ENCODE measurements at places on chromosomes 2 and 18.
A peak's percentile ranks its signal among the peaks of the same experiment; 100 is the strongest.

GRCh38 chr2:920573-920972 is 30.1 kb upstream of the SNTG2 start:
- DNase-seq, result no peak

DNA sequence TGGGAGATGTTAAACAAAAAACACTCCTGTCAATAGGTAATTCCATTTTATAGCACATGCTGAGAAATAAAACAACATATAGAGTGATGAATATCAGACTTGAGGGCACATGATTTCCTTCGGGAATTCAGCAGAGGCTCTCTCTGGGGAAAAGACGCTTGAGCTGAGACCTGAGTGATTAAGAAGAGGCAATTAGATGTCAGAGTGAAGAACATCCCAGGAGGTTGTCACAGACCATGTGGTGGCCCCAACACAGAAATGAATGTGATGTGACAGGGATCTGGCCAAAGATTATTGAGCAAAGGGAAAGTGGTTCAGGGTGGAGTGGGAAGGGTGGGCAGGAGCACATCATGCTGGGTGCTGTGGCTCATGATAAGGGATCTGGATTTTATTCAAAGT is 254.7 kb downstream of the RAD51AP2 start:
- no peak for DNase-seq

DNA sequence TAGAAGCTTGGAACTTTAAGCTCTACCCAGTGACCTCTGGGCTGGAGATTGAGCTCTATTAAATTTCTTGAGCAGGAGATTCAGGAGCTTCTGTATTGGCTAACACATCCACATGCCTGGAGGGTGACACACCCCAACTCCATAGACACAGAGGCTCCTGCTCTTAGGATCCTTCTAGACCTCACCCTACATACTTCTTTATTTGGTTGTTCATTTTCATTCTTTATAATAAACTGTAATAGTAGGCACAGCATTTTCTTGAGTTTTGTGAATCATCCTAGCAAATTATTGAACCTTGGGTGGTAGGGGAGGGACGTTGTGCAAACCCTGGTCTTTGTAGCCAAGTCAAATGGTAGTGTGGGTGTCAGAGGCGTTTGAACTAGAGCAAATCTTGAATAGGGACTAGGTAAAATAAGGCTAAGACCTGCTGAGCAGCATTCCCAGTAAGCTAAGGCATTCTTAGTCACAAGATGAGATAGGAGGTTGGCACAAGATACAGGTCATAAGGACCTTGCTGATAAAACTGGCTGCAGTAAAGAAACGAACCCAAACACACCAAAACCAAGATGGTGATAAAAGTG is 323.8 kb upstream of the GALNT5 start:
- DNase-seq, result no peak

GRCh38 chr2:137693534-137693933 is 270.7 kb upstream of the HNMT start:
- DNase-seq, result no peak

DNA sequence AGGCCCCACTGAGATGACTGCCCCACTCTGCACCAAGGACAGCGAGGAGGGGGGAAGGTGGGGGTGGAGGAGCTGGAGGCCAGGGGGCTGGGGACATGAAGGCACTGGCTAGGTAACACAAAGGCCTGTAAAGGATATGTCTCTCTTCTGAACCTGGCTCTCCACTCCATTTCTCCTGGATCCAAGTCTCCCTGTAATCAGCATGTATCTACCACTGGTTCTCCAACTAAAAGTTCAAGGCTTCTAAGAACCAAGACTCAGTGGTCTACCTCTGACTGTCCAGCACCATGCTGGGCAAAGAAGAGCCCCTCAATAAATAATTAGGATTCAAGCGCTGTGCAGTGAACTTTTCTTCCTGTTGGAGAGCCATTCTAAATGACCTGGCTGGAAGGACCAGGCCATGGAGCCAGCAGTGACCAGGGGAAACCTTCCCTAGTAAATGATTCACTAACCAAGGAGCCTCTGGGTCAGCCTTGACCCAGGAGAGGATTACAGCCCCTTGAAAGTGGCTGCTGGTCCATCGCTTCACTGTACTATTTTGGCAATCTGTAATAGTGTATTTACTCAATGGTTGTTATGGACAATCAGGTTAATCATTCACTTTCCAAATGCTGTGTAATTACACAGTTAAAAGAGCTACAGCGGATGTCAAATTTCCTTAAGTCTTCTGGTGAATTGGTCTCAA is 73.2 kb downstream of the BCL11A start:
- no peak for DNase-seq

GRCh38 chr2:184945326-184945725 is 347.0 kb downstream of the ZNF804A start:
- no peak for DNase-seq

DNA sequence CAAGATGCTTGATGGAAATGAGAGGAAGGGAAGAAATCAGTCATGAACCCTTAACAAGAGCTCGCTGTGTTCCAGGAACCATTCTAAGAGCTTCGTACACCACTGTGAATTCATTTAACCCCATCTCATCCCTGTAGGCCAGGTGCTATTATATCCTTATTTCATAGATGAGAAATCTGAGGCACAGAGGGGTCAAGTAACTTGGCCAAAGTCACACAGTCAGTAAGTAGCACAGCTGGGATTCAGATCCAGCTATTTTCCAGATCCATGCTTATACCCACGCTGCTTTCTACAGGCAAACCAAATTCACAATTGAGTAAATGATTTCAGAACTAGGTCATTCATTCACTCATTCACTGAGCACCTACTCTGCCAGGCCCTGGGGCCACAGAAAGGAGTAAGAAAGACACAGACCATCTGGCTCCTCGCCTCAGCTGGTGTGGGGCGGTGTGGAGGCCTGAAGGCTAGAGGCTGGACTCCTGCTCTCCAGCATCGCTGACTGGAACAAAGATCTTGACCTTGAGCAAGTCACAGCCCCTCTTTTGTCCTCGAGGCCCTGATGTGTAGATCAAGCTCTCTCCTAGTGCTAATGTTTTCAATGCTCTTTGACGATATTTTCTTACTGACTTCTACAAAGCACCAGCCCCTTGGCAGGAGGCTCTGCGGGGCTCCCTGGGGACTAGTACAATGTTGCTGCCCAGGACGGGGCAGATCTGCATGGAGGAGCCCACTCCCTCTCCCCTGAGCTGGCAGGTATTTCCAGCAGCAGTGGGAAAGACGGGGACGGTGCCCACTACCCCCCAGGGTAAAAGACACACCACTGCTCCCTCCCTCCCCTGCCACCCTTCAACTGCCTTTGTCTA is 26.5 kb downstream of the STEAP3 start:
- no peak for DNase-seq

- DNase-seq, result no peak
Measured at GRCh38 chr2:97936199-97936598, 59.5 kb downstream of the TMEM131 start.

GRCh38 chr18:22879293-22879692 is 53.8 kb upstream of the RBBP8 start:
- no peak for DNase-seq

GRCh38 chr2:158460632-158461297 is 4.0 kb downstream of the PKP4 start:
- DNase-seq, result peak; percentile 25

- no peak for DNase-seq
Measured at GRCh38 chr2:175293776-175294175, 112.3 kb upstream of the ATP5MC3 start.

DNA sequence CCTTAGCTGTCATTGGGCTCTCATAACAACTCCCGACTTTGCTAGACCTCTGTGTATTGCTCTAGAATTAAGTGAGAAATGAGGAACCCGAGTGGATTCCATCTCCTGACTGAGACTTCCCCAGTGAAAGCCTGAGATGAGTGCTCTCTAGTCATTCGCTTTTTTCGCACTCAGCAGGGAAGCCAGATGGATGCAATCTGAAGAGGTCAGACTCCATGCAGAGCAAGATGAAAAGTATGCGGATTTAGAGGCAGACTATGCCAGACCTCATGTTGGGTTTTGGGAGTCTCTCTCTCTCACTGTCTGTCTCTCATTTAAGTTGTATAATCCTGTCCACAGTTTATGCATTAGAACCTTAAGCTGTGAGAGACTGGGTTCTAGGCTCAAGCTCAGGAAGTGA is 88.6 kb downstream of the SLC5A7 start:
- no peak for DNase-seq

GRCh38 chr2:75548036-75548573 is 12.6 kb downstream of the EVA1A start:
- DNase-seq, result no peak

DNA sequence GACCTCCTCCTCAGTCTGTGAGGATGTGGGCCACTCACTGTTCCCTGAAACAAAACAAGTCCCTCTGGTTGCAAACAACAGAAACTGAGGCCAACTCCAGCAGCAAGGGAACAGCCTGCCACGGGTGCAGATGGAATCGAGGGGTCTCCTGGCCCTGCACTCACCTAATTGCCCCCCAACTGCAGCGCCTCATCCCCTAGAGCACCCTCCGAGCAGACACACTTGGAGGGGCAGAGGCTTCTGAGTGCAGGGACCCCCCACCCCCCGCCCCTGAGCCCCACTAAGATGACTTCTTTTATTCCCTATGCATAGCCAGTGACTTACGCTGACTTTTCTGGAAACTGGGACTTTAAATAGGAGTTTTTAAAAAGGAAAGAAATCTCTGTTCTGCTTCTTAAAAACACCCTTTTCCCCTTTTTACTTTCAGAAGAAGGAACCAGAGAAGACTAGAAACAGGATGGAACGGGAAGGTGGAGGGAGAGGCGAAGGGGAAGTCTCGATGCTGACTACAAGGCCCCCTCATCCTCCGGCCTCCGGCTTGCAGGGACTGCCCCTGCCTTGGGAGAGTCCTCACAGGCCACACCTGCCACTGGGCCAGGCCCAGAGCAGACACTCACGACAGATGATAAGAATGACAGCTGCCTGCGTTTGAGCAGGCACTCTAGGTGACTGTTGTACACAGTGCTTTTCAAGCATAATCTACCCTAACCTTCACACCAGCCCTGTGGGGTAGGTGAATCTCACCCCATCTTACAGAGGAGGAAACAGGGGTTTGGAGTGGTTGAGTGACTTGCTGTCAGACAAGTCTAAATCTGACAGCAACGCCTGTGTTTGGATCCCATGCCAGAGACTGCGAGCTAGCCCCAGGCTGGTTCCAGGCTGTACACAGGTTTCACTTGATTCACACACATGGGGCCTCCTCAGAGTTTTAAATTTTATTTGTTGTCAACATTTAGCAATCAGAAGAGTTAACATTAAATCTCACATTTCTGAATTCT is 28.2 kb upstream of the BIN1 start:
- DNase-seq, result no peak

- no peak for DNase-seq
Measured at GRCh38 chr2:186129767-186130581, 356.1 kb upstream of the ZC3H15 start.

GRCh38 chr2:71596011-71596410 is 142.7 kb downstream of the DYSF start:
- DNase-seq, result no peak

GRCh38 chr18:40046596-40046995 is 1908.4 kb upstream of the PIK3C3 start:
- DNase-seq, result no peak
